CD4-positive, CD25-positive, alpha-beta regulatory T cell (primary cell): ENCODE measurements at places on chromosomes 11 and 22. TPM values are rescaled to one million over a fixed set of nuclear protein-coding genes. Genes with fewer than 3 reads are reported as not detected.

The HPX gene
- total RNA-seq = 1.5 TPM

The MS4A15 gene
- total RNA-seq = not detected

The TRPC6 gene
- not detected for total RNA-seq

The CHST1 gene
- total RNA-seq = 0.47 TPM

The YIF1A gene
- total RNA-seq = 29.3 TPM

The OR51E2 gene
- not detected for total RNA-seq

GRCh38 chr11:86151174-86152005, 82.5 kb upstream of the PICALM start:
- DNase-seq = no peak

- no peak for DNase-seq
Observed at GRCh38 chr11:72856065-72856464, 41.9 kb downstream of the ATG16L2 start.

- no peak for DNase-seq
Observed at GRCh38 chr11:44192017-44192385, 96.5 kb downstream of the EXT2 start.

DNA sequence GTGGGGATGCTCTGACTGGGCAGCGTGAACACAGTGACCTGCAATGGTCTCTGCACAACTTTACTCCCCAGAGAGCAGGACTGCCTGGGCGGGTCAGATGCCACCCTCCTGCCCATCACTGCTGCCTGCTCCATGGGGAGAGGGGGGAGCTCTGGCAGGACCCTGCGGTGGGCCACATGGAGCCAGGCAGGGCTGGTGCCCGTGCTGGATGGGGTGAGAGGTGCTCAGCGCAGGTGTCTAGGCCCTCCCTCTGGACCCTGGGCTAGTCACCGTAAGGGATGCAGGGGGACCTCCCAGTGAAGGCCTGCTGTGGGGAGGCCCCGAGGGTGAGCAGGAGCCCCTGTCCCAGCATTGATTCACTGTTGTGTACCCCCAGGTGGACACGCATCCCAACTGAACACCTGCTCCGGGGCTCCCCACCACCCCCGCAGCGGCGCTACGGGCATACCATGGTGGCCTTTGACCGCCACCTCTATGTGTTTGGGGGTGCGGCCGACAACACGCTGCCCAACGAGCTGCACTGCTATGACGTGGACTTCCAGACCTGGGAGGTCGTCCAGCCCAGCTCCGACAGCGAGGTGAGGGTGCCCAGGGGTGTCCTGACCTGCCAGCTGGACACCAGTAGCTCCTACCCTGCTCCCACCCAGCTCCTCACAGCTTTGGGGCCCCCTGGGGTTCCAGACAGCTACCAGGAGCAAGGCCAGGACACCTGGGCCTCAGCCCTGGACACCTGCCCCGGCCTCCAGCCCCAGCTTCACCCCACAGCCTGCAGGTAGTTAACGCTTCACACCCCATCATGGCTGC, 9.4 kb downstream of the LZTR1 start:
- no peak for DNase-seq

- DNase-seq = no peak
Observed at GRCh38 chr11:16771350-16772140, 33.1 kb downstream of the C11orf58 start.

DNA sequence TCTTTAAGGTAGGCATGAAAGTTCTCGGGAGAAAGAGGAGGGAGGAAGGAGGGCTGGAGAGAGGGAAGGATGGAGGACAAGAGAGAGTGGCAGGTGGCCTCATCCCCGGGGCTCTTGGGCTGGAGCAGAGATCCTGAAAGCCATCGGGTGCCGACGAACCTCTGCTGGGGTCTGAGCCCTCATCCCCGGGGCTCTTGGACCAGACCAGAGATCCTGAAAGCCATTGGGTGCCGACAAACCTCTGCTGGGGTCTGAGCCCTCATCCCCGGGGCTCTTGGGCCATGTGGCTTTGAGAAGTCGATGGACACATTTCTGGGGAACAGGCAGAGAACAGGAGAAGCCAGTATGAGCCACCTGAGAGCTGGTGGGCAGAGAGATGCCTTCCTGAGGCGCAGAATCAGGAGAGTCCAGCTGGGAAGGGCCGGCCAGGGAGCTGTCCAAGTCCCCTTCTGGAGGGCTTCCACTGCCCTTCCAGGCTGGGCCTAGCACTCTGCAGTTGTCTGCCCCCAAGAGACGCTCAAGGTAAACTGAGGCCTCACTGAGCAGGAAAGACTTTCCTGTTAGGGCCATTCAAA, 1398.1 kb downstream of the BRD1 start:
- no peak for DNase-seq

GRCh38 chr11:38169286-38169685, 1571.2 kb upstream of the RAG2 start:
- no peak for DNase-seq

GRCh38 chr11:72631806-72632731, 42.2 kb downstream of the PDE2A start:
- no peak for DNase-seq

- no peak for DNase-seq
Observed at GRCh38 chr11:23957314-23957713, 539.5 kb upstream of the LUZP2 start.

DNA sequence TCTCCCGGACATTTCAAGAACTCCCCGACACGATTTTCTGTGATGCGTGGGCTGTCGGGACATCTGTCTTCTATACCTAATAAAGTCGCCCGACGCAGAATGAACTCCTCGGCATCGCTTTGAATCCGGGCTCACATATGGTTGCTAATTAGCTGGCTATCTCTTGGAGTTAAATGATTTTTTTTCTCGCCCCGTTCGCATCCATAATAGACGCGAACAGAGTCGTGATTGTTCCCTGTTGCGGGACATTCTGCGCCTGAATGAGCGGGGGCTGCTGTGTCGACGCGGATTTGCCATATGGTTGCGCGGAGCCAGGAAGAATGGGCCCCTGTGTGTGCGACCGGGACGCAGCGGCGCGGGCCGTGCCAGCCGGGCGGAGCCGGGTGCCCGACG, 16.4 kb downstream of the CDKN1C start:
- no peak for DNase-seq

DNA sequence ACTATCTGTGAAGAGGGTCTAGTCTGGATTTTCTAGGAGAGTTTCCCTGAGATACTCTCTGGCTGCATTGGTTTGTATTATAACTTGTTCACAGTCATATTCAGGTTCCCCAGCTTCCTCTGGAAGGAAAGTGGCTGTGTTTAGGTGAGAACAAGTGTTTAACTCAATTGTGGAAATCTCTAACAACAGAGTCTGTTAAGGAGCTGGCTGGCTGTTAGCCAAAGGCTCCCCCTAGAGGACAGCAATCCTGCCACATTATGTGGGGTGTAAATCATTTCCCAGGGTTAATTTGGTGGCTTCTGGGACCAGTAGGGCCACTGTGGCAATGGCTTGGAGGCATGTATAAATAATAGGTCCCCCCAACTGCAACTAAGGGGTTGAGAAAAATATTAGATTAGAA, 18.4 kb downstream of the MS4A6E start:
- DNase-seq = peak; percentile 16

- no peak for DNase-seq
Observed at GRCh38 chr11:109527496-109527895, 105.5 kb downstream of the C11orf87 start.

- DNase-seq = peak; percentile 32
Observed at GRCh38 chr11:67006029-67006884, 16.7 kb upstream of the SYT12 start.

GRCh38 chr11:110089617-110090282, 3.4 kb upstream of the ZC3H12C start:
- DNase-seq = no peak

DNA sequence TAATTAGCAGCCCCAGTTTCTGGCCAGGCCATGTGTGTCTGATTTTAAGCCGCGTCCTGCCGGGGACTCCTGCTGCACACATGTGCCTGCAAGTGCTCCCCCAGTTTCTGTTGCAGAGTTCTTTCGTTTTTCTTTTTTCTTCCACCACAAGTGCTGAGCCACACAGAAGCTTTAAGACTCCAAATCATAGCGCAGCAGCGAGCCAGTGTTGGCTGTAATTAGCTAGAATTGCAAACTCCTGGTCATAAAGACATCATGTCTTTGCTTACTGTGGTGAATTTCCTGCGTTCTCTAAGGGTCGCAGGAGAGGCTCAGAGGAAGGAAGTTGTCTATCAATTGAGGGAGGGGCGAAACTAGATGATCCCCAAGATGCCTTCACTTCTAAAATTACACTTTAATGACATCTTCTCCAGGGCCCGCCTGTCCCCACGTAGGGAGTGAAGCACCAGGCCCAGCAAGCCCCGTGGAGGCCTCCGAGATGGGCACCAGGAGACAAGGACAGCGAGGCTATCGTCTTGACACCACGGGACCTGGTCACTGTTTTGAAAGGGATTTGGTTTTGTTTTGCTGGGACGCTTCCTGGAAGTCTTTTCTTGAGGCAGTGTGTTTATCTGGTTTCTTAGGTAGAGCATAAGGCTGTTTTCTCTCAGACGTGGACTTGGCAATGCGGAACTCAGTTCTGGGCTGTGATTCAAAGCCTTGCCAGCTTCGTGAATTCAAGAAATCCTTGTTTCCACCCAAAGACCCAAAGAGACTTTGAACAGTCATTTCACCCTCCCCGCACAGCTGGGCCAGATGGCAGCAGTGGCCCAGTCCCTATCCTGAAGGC, 71.8 kb downstream of the UBASH3B start:
- peak; percentile 82 for DNase-seq

DNA sequence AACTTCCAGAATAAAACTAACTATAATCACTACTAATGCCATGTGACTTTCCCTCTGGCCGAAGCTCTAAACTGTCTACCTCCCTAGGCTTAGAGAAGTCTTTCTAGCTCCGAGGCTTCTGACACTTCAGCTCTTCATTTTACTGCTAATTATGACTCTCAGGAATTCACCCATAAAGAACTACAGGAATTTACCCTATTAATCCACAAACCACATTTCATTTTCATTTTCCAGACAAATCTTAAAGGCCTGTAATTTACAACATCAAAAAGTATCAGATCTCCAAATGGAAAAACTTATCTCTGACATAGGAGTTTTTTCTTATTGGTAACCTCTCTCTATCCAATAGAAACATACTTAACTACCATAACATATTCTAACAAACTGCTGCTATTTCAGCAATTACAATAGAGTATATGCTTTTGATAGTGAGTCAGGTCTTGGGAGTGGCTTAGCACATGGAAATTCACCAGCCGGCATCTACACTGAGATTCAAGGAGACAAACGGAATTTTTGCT, 33.4 kb downstream of the MRTFA start:
- DNase-seq = no peak

DNA sequence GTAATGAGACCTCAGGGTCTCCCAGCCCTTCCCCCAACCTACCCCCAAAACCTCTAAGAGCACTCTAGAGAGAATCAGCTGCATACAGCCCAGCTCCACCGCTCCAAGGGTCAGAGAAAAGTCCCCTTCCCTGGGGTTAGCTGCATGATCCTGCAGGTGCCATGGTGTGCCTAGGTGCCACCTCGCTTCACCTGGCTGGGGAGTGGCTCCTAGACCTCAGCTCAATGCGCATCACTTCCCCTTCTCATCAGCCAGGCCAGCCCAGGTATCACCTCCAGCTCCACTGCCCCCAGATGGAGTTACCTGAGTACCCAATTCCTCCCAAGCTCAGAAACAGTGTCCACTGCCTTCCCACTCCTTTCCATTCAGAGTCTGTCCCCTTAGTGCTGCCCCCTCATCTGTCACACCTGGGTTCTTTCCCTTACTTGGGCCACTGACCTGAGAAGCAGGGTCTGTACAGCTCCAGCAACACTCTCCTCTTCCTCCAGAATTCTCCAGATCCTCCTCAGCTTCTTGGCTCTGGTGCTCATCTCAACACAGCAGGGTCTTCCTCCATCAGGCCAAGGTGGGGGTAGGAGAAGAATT, 1.3 kb downstream of the STARD10 start:
- DNase-seq = no peak

DNA sequence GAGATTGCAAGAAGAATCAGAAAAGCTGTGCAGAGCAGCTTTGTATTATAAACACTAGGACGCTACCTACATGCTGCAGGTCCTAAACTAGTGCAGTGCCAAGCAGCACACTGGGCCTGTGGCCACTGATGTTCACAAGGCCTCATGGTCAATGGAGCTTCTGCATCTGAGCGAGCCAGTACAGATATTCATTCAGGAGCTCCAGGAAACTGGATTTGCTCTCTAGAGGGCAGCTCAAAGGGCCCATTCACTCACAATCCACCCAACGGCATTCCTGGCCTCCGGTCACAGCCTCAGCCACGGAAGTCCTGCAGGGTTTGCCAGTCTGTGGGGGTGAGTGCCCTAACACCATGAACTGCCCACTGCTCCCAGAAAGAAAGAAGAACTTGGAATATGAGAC, 5.8 kb upstream of the TBC1D10A start:
- no peak for DNase-seq

DNA sequence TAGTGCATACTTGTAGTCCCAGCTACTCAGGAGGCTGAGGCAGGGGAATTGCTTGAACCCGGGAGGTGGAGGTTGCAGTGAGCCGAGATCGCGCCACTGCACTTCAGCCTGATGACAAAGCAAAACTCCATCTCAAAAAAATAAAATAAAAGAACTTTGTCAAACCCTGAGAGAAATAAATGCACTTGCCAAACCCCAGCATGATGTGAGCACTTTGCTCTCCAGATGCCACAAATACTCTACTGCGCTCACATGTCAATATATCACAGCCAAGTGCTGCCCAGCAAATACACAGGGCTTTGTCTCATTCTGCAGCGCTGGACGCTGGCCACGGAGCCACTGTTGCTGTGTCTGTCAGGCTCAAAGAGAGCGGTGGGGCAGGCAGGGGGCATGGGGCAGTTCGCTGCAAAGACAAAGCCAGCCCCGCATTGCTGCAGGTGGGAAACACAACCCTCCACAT, 45.1 kb downstream of the AHNAK start:
- no peak for DNase-seq

DNA sequence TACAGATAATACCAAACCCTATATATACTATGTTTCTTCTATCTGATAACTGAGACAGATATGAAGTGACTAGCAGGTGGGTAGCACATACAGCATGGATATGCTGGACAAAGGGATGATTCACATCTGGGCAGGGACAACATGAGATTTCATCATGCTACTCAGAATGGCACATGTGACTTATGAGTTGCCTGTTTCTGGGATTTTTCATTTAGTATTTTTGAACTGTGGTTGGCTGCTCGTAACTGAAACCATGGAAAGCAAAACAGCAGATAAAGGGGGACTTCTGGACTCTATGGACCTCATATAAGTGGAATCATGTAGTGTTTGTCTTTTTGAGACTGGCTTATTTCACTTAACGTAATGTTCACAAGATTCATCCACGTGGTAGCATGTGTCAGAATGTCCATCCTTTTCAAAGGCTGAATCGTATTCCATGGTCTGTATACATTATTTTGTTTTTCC, 883.0 kb downstream of the TBC1D22A start:
- no peak for DNase-seq

- no peak for DNase-seq
Observed at GRCh38 chr11:92504004-92504403, 279.4 kb downstream of the FAT3 start.

GRCh38 chr11:45334410-45334809, 48.3 kb upstream of the SYT13 start:
- DNase-seq = no peak
